ENCODE measurements at places on chromosomes 16 and 17.

- no peak for DNase-seq
Observed at GRCh38 chr16:4454623-4455022, 19.8 kb downstream of the NMRAL1 start.

DNA sequence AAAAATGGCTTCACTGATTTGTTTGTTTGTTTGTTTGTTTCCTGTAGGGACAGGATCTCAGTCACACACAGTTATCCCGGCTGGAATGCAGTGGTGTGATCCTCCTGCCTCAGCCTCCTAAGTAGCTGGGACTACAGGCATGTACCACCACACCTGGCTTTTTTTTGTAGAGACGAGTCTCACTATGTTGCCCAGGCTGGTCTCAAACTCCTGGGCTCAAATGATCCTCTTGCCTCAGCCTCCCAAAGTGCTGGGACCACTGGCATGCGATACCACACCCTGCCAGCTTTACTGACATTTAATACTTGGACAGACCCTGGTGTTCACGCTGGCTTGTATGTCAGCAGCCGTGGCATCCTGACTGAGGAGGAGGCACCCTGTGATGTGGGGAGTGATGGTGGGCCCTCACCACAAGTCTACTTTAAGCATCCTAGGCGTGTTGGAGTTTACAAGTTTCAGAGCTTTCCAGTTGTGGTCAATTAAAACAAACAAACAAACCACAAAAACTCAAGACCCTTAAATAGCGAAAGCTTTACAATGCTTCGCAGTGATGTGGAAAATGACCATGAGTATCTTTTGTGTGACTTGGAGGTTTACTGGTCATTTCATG, 5.1 kb downstream of the ABCA3 start:
- no peak for DNase-seq

- DNase-seq = no peak
Observed at GRCh38 chr16:85313526-85314301, 201.4 kb upstream of the CIBAR2 start.

GRCh38 chr17:31216031-31216751, 80.8 kb downstream of the OMG start:
- no peak for DNase-seq

- DNase-seq = no peak
Observed at GRCh38 chr17:14196377-14196997, 40.2 kb downstream of the CDRT15 start.

- no peak for DNase-seq
Observed at GRCh38 chr16:24988593-24989338, 26.4 kb downstream of the ARHGAP17 start.

GRCh38 chr17:17491546-17491988, 4.6 kb downstream of the RASD1 start:
- DNase-seq = no peak

DNA sequence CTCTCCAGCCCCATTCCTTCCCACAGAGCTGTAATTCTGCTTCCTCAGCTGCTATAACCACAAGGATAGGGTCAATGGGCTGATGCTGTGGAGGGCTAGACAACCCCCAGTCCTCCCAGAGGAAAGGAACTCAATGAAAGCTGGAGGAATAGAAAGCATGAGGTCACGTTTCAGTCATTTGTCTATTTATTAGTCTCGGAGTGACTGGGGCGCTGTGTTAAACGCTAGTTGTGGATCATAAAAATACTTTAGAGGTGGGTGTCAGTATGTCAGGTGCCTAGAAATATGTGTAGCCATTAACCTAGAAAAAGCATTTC, 787 bp upstream of the CCL3L1 start:
- DNase-seq = no peak

DNA sequence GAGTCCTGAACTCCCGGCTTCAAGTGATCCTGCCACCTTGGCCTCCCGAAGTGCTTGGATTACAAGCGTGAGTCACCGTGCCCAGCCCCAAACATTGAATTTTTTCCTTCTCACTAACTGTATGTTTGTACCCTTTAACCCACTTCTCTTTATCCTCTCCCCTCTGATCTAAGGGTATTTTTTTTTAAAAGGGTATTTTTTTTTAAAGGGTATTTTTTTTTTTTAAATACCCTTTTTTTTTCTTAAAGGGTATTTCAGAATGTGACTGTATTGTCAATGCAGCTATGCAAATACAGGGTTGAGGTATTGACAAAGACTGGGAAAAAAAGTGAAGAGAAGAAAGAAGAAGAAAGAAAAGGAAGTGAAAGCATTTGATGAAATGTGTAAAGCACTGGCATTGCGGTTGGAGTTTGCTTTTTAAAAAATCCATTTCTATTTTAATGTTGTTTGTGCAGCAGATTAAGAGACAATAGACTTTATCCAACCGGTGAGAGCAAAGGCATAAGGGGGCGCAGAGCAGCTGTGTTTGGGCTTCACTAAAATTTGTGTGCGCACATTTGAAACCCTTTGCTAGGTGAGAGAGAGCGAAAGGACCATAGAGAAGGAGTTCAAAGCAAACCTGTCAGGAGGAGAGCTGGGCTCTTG, 42.4 kb downstream of the SYT17 start:
- DNase-seq = no peak

GRCh38 chr16:22232277-22233036, 26.4 kb downstream of the EEF2K start:
- DNase-seq = no peak

DNA sequence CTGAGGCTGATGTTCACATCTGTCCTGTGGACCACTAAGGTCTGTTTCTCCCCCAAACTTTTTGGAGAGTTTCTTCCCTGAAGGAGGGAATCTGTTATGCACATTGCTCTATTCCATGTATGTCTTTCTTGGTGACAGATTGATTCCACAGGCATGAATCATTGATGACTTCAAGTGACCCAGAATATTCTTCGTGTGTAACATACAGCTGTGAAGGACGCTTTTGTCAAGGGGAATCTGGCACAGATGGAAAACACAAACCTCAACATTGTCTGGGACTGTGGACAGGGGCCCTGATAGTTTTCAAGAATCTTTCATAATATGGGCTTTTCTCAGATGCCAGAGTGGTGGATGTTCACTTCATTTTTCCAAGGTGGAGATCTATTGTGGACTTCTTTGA, 223.1 kb upstream of the MAF start:
- DNase-seq = no peak
